ENCODE measurements at places on chromosomes 4 and X.

DNA sequence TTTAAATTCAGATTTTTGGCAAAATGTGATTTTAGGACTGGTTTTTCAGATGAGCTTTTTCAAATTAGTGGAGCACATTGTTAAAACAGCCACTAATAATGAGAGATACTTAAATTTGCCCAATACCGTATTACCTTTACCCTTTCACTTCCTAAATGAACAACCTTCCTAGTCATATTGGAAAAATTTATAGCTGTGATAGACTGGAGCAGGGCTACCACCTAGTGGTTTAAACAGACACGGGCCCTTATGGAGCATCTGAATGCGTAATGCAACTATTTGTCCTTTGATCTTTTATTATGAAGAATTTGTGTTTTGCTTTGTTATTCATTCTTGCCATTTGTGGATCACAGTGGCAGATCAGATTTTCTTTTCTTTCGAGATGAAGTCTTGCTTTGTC, 72.7 kb downstream of the KDM6A start:
- no peak for DNase-seq

- no peak for DNase-seq
Observed at GRCh38 chr4:166481055-166481454, 608.0 kb downstream of the TLL1 start.

DNA sequence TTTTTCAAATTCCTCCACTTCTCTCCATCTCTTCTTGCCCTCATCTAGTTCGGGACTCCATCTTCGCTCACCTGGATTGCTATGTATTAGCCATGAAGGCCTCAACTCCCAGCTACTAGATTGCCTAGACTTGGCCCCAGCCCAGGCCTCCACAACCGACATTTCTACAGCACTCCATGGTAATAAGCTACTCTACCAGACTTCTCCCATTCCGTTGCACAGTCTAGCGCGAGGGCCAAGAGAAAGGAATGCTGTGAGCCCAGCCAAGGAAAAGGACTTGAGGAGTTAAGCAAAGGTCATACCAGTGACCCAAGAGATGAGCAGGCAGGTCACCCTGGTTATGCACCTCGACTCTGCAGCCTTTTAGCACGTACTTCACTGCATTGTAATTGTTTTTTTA, 75.6 kb downstream of the SOWAHB start:
- no peak for DNase-seq

DNA sequence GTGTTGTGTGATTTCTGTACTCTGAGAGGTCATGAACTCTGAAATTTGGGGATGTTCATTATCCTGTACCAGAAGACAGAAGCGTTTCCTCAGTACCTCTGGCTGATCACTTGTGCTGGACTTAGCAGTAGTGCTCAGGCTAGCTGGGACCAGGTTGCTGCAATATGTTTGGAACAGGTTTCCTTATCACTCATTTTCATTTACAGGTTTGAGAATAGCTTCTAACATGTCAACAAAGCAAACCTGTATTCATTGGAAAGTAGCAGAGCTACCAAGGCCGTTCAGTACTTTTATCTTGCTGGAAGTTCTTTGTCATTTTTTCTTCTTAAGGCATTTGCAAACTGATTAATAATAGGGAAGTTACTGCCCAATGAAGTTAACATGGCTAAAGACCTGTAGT, 242.9 kb upstream of the ANKRD50 start:
- DNase-seq = no peak

- no peak for DNase-seq
Observed at GRCh38 chr4:57103051-57103450, 7.1 kb downstream of the IGFBP7 start.

All from SK-N-MC (cell line).